ENCODE measurements at places on chromosomes 16 and 17. TPM values are rescaled to one million over a fixed set of nuclear protein-coding genes. Genes with fewer than 3 reads are reported as not detected.

DNA sequence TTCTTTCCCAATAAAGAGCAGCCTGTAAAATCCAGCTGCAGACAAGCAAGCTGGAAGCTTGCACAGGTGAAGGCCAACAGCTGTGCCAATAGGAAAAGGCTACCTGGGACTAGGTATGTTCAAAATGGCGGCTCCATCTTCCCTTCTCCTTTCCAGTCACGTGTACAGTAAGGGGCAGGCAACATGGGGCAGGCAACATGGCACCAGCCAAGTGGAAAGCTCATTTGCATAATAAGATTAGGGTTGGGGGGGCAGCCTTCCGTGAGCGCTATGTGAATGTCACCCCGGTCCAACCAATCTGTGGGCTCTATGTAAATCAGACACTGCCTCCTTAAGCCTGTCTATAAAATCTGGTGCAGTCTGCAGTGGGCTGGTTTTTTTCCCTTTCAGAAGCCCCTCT is 31.3 kb downstream of the TVP23A start:
- H3K27ac ChIP-seq: no peak overlapping the region
- no peaks in the 10 kb centered on the region for H3K4me1 ChIP-seq
- no peak for DNase-seq
- H3K36me3 ChIP-seq: no peaks in the 10 kb centered on the region
- H3K4me3 ChIP-seq: no peak overlapping the region

- DNase-seq: no peak
- no peaks in the 10 kb centered on the region for H3K36me3 ChIP-seq
- H3K27ac ChIP-seq: no peak overlapping the region
- no peaks in the 10 kb centered on the region for H3K27me3 ChIP-seq
Observed at GRCh38 chr17:60598001-60598736, 1.8 kb upstream of the PPM1D start.

GRCh38 chr16:48099455-48099854 is 56.3 kb downstream of the ABCC12 start:
- H3K27ac ChIP-seq: no peak overlapping the region
- H3K4me1 ChIP-seq: no peaks in the 10 kb centered on the region
- no peak overlapping the region for H3K4me3 ChIP-seq
- peaks cover 2% of the 10 kb centered on the region for H3K27me3 ChIP-seq
- DNase-seq: no peak

- no peaks in the 10 kb centered on the region for H3K27me3 ChIP-seq
- no peak for DNase-seq
- H3K4me1 ChIP-seq: peaks cover 2% of the 10 kb centered on the region
- no peak overlapping the region for H3K27ac ChIP-seq
- H3K4me3 ChIP-seq: no peak overlapping the region
- no peaks in the 10 kb centered on the region for H3K36me3 ChIP-seq
Observed at GRCh38 chr16:85988306-85988705, 89.3 kb downstream of the IRF8 start.

GRCh38 chr17:83174362-83175118 is 95.1 kb downstream of the METRNL start:
- DNase-seq: no peak
- peaks cover 5% of the 10 kb centered on the region for H3K27me3 ChIP-seq
- no peak overlapping the region for H3K27ac ChIP-seq
- H3K36me3 ChIP-seq: no peaks in the 10 kb centered on the region

- no peaks in the 10 kb centered on the region for H3K36me3 ChIP-seq
- no peaks in the 10 kb centered on the region for H3K4me1 ChIP-seq
- peaks cover 5% of the 10 kb centered on the region for H3K27me3 ChIP-seq
- DNase-seq: no peak
- no peak overlapping the region for H3K4me3 ChIP-seq
- H3K27ac ChIP-seq: no peak overlapping the region
Observed at GRCh38 chr17:6408276-6408675, 26.6 kb downstream of the AIPL1 start.

GRCh38 chr16:66365651-66366050 is 840 bp upstream of the CDH5 start:
- H3K27me3 ChIP-seq: no peaks in the 10 kb centered on the region
- no peaks in the 10 kb centered on the region for H3K4me1 ChIP-seq
- no peak overlapping the region for H3K4me3 ChIP-seq

GRCh38 chr17:8630227-8630801 is at the start of gene MYH10:
Gene MYH10, minus strand, starts transcription at chr17:8630725. Its CDS starts 7,479 bp downstream, at chr17:8623246.
- peaks cover 2% of the 10 kb centered on the region for H3K4me1 ChIP-seq
- H3K27ac ChIP-seq: no peak within 1 kb of the TSS
- H3K36me3 ChIP-seq: no peaks in the 10 kb centered on the region
- H3K4me3 ChIP-seq: peak within 1 kb of the TSS; percentile 88

GRCh38 chr17:45787656-45788055 is 3.5 kb downstream of the CRHR1 start:
- no peak for DNase-seq
- H3K27me3 ChIP-seq: peaks cover 8% of the 10 kb centered on the region
- H3K27ac ChIP-seq: no peak overlapping the region
- H3K4me3 ChIP-seq: no peak overlapping the region

- H3K4me1 ChIP-seq: no peaks in the 10 kb centered on the region
- DNase-seq: no peak
- no peak overlapping the region for H3K4me3 ChIP-seq
- H3K36me3 ChIP-seq: no peaks in the 10 kb centered on the region
- no peaks in the 10 kb centered on the region for H3K27me3 ChIP-seq
- no peak overlapping the region for H3K27ac ChIP-seq
Observed at GRCh38 chr16:54073356-54073755, 213.2 kb downstream of the IRX3 start.

DNA sequence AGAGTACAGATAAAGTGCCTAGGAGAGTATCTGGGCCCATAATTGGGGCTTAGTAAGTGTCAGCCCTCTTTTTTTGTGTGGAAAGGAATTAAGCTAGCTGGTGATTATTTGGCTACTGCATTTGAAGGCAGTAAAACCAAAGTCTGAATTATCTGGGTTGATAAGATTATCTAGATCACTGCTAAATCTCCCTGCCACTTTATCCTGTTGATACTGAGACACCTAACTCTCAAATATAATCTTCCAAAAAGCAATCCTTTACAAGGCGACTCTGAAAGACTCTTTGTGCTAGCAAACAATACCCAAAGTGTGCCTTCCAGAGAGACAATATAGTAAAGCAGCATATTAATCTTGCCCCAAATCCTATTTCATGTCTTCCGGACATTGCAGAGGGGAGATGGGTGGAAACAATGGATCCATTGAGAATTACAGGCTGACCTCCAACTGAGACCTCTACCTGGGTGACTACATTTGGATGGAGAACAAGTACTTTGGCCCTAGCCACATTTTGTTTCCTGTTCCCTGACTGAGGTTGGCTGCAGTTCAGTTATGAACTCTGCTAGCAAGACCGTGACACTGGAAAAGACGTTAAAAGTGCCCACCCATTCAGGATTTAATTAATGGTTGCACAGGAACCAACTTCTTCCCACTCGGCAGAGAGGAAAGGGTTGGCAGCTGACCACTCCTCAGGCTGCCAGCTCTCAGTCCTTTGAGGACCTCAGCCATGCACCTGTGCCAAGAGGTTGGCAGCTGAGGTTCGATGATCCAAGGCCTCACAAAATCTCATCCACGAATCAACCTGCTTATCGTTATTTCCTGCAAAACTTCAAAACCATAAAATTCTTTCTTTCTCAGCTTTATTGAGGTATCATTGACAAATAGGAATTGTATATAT is 72.6 kb downstream of the SYCE1L start:
- no peaks in the 10 kb centered on the region for H3K27me3 ChIP-seq
- no peak overlapping the region for H3K4me3 ChIP-seq
- H3K4me1 ChIP-seq: no peaks in the 10 kb centered on the region
- no peak overlapping the region for H3K27ac ChIP-seq
- H3K36me3 ChIP-seq: no peaks in the 10 kb centered on the region

DNA sequence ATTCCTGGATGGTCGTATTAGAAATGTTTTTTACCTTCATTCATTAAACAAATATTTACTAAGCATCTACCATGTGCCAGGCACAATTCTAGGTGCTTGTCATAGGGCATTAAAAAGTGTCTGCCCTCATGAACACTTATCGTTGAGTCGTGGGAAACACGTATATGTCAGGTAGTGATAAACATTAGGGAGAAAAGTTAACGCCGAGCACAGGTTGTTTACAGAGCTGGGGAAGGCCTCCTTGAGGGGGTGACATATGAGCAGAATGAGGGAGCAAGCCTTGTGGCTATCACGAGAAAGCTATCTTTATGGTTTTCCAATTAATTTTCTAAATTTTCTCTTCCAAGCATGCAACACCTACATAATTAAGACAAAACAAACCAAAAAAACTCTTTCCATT is 985 bp upstream of the ZNF213 start:
- peak overlapping the region; percentile 79 for H3K27ac ChIP-seq
- no peaks in the 10 kb centered on the region for H3K27me3 ChIP-seq
- H3K36me3 ChIP-seq: peaks cover 16% of the 10 kb centered on the region
- peaks cover 19% of the 10 kb centered on the region for H3K4me1 ChIP-seq
- DNase-seq: no peak

DNA sequence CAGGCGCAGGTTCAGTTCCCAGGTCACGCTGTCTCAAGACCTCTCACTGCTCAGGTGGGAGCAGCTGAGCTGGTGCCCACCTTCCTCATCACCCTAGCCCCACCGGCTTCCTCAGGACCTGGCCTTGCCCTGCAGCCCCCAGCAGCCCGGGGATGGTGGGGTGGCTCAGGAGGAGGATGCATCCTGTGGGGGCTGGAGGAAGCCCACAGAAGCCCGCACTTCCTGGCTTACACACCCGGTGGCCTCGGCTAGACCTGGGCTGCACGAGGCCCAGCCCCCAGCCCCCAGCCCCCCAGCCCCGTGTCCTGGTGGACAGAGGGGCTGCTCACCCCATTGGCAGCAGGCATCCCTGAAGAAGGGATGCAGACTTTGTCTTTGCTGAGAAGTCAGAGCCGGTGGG is 43.4 kb downstream of the BAHCC1 start:
- DNase-seq: no peak
- H3K4me3 ChIP-seq: no peak overlapping the region
- no peaks in the 10 kb centered on the region for H3K36me3 ChIP-seq
- no peak overlapping the region for H3K27ac ChIP-seq
- H3K4me1 ChIP-seq: peaks cover 9% of the 10 kb centered on the region
- H3K27me3 ChIP-seq: no peaks in the 10 kb centered on the region

- no peak for DNase-seq
- H3K4me3 ChIP-seq: no peak overlapping the region
- H3K4me1 ChIP-seq: no peaks in the 10 kb centered on the region
- H3K36me3 ChIP-seq: no peaks in the 10 kb centered on the region
- H3K27me3 ChIP-seq: peaks cover 6% of the 10 kb centered on the region
Observed at GRCh38 chr16:74186561-74186971, 110.0 kb upstream of the PSMD7 start.

DNA sequence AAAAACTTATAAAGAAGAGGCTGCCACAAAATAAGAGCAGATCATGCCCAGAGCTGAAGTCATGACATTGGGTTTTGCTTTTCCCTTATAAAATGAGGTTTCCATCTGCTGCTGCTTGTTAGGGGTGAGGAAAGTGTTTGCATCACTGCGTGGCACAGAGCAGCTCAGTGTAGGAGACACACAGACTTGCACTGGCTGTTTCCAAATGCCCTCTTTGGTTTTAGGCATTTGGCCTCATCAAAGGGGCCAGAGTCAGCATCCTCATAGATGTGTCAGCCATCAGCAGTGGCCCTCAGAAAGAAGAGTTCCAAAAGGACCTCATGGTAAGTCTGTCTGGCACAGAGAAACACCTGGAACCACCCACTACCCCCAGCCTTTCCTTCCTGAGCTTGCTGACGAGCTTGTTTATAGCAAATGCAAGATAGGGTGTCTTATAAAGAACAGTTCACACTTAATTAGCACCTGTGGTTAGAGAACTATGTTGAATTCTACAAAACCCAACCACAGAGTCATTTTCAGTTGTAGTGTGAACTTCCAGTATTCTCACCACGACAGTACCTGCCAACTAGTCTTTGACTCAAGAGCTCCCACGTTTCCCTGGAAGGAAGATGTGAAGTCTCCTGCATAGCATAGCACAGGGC is 17.0 kb downstream of the VWA3A start:
- no peak for DNase-seq
- no peaks in the 10 kb centered on the region for H3K36me3 ChIP-seq
- peaks cover 4% of the 10 kb centered on the region for H3K4me1 ChIP-seq
- no peak overlapping the region for H3K4me3 ChIP-seq
- no peaks in the 10 kb centered on the region for H3K27me3 ChIP-seq
- H3K27ac ChIP-seq: no peak overlapping the region

- peaks cover 2% of the 10 kb centered on the region for H3K36me3 ChIP-seq
- no peaks in the 10 kb centered on the region for H3K27me3 ChIP-seq
- peak overlapping the region; percentile 71 for H3K4me3 ChIP-seq
- peak overlapping the region; percentile 79 for H3K27ac ChIP-seq
- peaks cover 4% of the 10 kb centered on the region for H3K4me1 ChIP-seq
- peak; percentile 64 for DNase-seq
Observed at GRCh38 chr17:68205808-68206720, 41.8 kb upstream of the AMZ2 start.

DNA sequence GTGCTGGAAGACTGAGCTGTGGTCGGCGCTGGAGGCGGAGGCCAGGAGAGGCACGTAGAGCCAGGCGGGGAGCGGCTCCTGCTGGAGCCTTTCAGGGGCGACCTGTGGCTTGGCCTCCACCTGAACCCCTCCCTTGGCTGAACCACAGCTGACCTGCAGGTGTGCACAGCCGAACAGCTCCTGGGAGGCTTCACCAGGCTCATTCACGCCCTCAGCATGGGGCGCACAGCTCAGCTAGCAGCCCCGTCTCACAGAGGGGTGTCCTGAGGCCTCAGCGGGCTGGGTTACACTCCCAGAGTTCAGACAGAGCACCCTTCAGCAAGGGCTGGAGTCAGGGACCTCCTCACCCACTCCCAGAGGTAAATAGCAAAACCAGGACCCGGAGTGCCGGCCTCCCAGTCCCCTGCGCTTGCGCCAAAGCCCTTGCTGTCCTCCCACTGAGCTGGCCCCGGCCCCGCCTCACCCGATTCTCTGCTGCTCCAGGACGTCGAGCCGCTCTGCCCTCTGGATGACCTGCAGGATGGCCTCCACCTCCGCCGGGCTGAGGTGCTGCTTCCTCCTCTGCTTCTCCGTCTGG is 31.7 kb downstream of the RPH3AL start:
- H3K27me3 ChIP-seq: peaks cover 22% of the 10 kb centered on the region
- no peaks in the 10 kb centered on the region for H3K36me3 ChIP-seq
- H3K4me1 ChIP-seq: no peaks in the 10 kb centered on the region
- H3K4me3 ChIP-seq: no peak overlapping the region

CPHXL2 gene
- not detected for total RNA-seq

LLGL2 gene
- 64.8 TPM for total RNA-seq

CHD9NB gene
- total RNA-seq: not detected

UNKL gene
- 85.3 TPM for total RNA-seq

KRT20 gene
- not detected for total RNA-seq

DNAI2 gene
- 1.7 TPM for total RNA-seq

HSPB9 gene
- not detected for total RNA-seq

ZNF200 gene
- 21.0 TPM for total RNA-seq

CCL11 gene
- total RNA-seq: not detected
